ENCODE measurements at places on chromosomes 1 and 21. TPM values are rescaled to one million over a fixed set of nuclear protein-coding genes. Genes with fewer than 3 reads are reported as not detected.

GRCh38 chr1:93815366-93816110 lies 63.5 kb downstream of the DNTTIP2 start:
- no peak for DNase-seq

DNA sequence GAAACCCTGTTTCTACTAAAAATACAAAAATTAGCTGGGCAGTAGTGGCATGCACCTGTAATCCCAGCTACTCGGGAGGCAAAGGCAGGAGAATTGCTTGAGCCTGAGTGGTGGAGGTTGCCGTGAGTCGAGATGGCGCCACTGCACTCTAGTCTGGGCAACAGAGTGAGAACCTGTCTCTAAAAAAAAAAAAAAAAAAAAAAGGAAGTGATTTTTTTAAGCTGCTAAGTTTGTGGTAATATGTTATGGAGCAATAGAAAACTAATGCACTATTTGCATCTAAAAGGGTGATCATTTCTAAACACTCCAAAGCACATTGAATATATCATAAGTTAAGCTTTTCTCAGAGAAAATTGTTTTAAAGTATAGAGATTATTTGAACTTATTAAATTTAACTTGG lies 244.8 kb upstream of the SPAG17 start:
- no peak for DNase-seq

GRCh38 chr1:50424045-50424883 lies 1.0 kb upstream of the DMRTA2 start:
- no peak for DNase-seq

- no peak for DNase-seq
These were observed 4.5 kb upstream of the LEFTY2 start for GRCh38 chr1:225945564-225945963.

DNA sequence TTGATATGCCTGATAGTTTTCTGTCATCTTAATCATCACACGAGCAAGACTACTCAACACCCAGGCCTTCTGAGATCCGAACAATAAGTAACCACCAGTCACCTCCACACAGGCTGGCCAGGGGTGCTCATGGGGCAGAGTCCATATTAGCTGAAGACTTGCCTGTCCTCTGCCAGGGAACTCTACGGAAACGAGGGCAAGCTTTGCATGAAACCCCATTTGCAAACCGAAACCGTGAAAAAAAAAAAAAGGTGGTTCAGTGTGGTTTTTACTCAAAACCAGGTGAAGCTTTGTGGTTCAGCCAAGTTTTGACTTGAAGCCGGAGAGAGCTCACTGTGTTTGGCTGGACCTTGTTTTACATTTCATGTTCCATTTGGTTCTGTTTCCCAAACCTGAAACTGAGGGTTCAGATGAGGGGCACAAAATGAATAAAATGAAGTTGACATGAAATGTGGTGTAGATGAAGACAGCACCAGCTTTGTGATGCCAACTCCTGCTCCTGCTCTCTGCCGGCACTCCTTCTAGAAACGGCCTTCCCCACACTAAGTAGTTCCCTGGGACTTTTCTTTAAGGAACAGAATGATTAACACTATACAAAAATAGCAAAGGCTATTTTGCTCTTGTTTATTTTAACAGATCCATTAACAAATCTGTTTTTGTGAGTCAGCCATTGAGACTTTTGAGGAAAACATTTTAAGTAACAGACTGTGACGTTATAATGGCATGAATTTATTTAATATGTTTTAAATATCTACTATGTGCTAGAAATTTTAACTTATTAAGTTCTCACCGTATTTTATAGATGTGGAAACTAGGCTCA lies 74.7 kb downstream of the RUNX1 start:
- no peak for DNase-seq

- DNase-seq: no peak
These were observed 24.0 kb downstream of the TCEA3 start for GRCh38 chr1:23400324-23401114.

DNA sequence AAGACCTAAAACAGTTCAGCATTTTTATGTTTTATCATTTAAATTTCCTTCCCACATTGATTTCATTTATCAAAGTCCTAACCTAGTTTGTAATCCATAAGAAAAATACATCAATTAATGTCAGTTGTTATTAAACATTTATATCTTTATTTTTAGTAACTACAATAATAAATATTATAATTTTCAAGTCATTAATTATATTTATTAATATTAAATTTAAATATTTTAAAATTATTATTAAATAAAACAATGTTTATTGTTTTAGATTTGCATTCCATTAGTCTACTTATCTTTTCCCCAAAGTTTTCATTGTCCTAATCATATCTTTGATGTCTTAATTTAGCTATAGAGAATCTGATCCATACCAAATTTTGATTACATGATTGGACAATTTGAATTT lies 368.9 kb downstream of the PLA2G4A start:
- no peak for DNase-seq

DNA sequence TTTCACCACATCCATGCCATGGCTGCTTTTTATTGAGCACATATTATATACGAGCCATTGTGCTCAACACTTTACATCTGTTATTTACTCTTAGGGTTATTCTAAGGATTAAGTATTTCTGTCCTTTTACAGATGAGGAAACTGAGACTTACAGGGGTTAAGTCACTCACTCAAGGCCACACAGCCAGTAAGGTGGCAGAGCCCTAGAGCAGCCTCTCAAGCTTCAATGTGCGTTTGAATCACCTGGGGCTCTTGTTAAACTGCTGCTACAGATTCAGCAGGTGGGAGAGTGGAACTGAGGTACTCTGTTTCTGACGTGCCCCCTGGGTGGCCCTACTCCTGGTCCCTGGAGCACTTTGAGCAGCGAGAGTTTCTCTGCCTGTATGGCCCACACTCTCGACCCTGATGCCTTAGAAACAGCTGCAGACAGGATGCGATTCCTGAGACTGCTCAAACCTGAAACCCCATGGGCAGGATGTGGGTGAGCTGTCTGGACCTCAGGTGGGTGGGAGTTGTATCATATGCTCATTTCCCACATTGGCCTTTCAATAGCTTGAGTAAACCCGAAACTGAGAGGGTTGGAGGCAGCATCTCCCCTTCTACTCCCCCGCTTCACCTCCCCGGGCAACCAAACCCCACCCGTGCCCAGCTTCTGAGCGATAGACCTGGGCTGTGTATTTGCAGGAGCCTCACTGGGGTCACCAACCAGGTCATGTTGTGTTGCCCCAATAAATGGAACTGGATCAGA lies 59.3 kb downstream of the MAN1C1 start:
- DNase-seq: no peak

DNA sequence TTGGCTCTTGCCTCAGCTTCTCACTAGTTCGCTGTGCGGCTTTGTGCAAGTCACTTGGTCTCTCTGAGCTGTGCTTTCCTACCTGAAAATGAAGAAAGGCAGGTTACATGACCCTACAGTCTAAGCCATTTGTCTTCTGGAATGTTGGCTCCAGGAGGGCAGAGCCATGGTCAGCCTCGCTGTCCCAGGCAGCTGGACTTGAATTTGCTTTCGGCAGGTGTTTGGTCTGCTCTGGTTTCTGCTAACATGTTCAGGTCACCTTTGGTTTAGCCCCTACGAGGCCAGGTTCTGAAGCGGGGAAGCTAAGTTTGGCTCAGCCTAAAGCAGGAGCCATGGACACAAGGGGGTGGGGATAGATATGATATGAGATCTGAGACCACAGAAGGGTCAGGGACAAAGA lies 19.1 kb downstream of the LRRC38 start:
- no peak for DNase-seq

DNA sequence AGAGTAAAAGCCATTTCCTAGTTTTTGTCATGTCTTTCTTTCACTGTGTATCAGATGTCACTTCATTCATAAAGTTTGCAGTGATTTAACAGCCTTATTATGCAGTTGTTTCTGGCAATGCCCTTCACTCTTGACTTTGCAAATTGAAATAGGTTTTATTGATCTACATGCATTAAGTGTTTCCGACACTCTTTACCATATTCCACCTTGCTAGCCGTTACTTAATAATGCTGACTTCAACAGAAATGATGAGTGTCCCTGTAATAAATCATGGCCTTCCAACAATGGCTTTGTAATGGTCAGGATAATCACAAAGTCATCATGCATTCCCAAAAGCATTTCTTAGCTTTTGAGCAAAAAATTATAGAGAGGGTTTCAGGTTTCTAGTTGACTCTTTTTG lies 236.8 kb upstream of the FMN2 start:
- DNase-seq: no peak

- no peak for DNase-seq
These were observed 117.5 kb downstream of the TOMM20 start for GRCh38 chr1:235011064-235011598.

DNA sequence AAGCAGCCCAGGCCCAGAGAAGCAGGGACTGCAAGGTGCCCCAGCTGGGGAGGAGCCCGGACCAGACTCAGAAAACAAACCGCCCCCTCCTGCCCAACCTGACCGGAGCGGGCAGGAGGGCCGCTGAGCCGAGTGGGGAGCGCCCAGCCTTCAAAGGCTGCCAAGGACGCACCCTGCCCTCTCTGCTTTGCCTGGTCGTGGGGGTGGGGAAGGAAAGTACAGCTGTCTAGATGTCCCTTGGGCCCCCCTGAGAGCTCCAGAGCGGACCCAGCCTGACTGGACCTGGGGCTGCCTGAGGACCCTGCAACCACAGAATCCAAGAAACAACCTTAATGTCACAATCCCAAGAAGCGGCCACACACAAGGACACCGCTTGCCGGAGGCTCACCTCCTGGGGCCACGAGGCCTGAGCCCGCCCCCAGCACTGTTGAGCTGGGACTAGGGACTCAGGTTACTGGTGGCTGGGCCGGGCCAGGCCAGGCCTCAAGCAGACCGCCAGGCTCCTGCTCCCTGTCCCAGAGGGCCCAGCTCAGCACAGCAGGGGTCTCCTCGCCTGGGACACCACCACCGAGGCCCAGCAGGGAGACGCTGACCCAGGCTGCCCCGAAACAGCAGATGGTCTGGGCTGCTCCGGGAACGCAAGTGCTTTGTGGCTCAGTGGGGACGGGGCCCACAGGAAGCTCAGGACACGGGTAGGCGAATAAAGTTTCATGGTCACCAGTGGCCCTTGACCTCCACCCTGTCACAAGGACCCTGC lies 1.4 kb downstream of the DVL1 start:
- DNase-seq: no peak

- no peak for DNase-seq
These were observed 24.2 kb downstream of the KCNN3 start for GRCh38 chr1:154845879-154846278.

DNA sequence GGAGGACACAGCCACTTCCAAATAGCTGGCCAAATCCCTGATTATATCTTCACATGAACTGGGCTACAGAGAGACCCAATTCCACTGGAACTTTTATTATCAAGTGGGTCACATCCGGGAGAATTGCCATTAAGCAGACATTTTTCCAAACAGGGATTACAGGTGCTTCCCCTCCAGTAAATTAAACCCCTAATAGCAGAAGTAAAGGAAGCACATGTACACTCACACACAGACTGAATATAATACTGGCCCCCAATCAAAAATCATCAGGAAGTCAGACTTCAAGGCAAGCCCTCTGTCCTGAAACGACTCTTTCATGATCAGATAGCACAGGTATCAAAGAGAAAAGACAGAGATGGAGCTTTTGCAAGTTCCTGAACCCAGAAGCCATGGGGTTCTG lies 118.6 kb upstream of the PPP2R5A start:
- no peak for DNase-seq

DNA sequence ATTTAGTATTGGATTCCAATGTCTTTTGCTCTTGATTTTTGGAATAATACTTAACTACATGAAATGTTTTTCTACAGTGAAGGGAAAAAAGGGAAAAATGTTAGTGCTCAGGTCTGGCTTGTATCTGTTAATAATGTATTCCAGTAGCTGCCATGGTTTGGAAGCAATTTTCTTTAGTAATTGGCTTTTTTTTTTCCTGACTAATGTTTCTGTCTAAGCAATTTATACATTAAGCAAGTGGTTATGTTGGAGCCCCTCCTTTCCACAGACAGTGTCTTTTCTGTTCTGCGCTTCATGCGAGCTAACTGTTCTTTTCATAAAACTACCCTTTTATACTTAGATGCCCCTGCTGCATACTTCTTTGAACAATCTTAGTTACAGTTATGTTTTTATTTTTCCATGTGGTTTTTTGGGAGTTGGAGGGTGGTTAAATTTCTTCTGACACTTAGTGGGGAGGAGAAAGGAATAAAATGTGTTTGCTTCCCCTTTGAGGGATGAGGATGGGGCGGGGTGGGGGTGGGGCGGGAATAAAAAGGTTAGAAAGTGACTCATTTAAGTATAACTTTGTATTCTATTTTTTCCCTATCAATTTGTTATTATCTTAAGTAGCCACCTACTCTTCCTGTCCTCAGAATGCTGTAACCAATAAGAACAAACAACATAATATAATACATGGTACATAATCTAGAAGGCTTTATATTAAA lies 83.1 kb downstream of the CLIC4 start:
- DNase-seq: no peak

DNA sequence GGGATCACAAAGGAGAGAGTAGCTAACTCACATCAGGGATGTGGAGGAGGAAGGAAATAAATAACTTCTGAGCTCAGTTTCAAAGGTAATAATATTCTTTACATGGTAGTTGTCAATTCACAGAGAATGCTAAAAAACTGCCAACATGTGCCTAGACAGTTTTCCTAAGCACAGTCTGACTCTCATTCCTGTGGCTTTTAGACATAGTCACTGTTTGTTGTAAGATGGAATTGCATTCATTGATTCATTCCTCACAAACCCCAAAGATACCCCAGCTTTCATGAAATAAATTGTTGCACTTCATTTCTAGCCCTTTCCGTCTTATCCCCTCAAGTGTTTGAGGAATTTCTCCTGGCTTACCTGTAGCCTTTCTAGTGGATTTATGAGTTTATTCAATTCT lies 263.9 kb downstream of the NTNG1 start:
- no peak for DNase-seq

- no peak for DNase-seq
These were observed 13.5 kb upstream of the C1orf159 start for GRCh38 chr1:1129381-1129821.

GRCh38 chr1:71054281-71054731 lies 6.7 kb upstream of the PTGER3 start:
- DNase-seq: no peak

DNA sequence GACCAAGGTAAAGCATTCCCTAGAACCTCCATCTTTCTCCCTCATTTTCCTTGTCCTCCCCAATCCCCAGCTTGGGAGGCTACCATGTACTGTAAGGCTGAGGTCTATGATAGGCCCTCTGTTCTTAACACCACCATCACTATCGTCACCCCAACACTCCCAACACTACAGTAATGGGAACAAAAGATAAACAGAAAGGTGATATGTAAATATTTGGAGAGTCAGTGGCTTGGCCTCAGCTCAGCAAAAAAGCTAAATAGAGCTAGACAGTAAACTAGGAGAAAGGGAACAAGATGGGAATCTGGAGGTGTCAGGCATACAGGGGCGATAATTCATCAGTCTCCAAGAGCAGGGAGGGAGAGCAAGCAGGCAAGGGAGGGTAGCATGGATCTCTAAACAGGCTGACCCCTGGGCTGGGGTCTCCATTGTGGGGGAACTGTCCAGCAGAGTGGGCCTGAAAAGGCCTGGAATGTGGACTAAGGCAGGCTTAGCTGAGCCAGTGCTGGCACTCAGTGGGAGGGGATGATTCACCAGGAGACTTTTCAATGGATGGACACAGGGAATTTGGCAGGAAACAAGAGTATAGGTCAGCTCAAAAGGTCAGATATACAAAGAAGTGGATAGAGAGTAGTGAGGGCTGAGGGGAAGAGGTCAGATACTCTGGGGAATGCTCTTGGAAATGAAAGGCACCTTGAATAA lies 6.7 kb downstream of the WNT2B start:
- no peak for DNase-seq

The RNF186 gene
- polyA plus RNA-seq: not detected

The OR2M3 gene
- polyA plus RNA-seq: not detected

The TNFSF4 gene
- polyA plus RNA-seq: 5.9 TPM

The CELA3B gene
- not detected for polyA plus RNA-seq

The HHAT gene
- 7.2 TPM for polyA plus RNA-seq

The EXO5 gene
- polyA plus RNA-seq: 9.6 TPM

The PALMD gene
- polyA plus RNA-seq: 0.06 TPM

The CFAP57 gene
- 0.27 TPM for polyA plus RNA-seq

The IGSF3 gene
- polyA plus RNA-seq: 0.10 TPM

The LPAR3 gene
- polyA plus RNA-seq: 0.05 TPM
